ENCODE measurements at places on chromosomes 13 and 19.

DNA sequence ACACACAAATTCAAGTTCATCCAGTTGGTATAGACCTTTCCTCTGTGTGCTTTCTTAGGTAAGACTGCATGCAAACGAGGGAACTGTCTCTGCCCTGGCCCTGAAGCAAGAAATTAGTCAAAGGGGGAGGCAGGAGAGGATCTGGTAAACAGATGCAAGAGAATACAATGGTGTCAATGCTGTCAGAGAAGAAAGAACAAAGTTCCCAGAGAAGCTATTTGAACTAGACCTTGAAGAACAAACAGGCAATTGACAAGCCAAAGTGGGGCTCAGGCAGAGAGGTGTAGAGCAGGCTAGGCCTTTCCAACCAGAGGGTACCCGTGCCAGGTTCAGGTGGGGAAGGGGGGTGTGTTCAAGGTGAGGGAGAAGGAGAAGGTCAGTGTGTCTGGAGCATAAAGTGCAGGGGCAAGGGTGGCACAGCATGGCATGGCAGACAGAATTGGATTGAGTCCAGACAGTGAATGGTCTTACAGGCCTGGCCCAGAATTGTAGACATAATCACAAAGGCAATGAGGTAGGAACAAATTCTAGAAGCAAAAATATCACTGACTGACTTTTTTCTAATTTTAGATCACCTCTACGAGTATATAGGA, 95.0 kb upstream of the STARD13 start:
- no peak for DNase-seq

DNA sequence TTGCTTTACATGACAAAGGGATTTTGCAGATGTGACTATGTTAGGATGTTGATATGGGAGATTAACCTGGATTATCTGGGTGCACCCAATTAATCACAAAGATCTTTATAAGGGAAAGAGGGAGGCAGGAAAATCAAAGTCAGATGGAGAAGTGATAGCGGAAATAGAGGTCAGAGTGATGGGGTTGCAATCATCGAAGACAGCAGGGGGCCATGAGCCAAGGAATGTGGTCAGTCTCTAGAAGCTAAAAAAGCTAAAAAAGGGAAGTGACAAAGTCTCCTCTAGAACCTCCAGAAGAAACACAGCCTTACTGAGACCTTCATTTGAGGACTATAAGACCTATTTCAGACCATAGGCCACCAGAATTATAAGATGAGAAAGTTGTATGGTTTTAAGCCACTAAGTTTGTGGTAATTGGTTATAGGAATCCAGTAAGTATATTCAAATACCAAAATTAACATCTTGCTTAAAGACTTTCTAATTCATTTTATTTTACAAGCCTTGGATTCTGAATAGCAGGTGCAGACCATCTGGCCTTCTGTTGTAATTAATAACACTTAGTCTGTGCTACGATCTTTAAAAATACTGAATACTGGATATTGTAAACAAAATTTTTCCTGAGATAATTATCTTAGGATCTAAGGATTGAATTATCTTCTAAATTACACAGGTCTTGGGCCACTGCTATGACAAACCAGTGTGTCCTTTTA, 493.4 kb upstream of the PCDH20 start:
- no peak for DNase-seq

- DNase-seq = no peak
Observed at GRCh38 chr19:15181394-15181793, 19.4 kb downstream of the NOTCH3 start.

- DNase-seq = peak; percentile 52
Observed at GRCh38 chr19:1672038-1672768, 19.8 kb upstream of the TCF3 start.

DNA sequence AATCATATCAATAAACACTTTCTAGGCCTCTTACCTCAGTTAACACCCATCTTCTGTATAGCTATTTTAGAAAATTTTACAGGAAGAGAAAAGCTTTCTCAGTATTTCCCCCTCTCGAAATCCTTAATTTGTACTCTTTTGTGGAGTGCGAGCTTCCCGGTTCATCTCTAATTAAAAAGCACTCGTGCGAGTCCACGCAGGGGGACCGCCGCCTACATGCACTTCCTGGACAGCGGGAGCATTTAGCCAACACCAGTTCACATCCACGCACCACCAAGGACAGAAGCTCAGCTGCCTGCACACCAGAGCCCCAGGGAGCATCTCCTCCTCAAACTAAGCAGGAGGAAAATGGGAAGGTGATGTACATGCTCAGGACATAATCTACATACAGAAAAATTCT, 60.0 kb downstream of the RASA3 start:
- no peak for DNase-seq

- no peak for DNase-seq
Observed at GRCh38 chr13:97544031-97544765, 110.2 kb downstream of the RAP2A start.

GRCh38 chr13:109869312-109870237, 83.2 kb upstream of the IRS2 start:
- DNase-seq = no peak

DNA sequence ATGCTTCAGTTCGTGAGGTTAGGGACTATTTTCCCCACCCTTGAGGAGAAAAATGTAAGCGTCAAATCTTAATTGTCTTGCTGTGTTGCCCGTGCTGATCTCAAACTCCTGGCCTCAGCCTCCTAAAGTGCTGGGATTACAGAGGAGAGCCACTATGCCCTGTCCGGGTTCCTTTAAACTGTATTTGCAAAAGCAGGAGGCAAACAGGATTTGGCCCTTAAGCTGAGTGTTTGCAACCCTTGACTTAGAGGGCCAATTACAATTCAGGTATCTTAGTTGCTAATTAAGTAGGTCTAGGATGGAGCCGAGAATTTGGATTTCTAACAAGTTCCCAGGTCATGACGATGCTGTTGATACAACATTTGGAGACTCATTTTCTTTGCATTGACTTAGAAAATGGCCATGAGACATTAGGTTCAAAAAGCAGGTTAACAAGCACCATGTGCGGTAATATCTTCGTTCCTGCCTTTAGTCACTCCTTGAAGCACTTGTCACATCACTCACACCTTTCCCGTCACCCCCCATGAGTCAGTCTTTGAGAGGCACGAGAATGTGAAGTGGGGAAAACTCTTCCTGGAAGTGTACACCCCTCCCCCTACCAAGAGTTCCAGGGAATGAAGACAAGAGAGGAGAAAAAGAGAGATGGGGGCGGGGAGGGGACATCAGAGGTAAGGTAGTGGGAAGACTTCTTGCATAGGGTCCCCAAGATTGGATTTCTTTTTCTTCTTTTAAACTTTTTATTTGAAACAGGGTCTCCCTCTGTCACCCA, 2.6 kb downstream of the NAPSA start:
- no peak for DNase-seq

- no peak for DNase-seq
Observed at GRCh38 chr19:33168528-33168927, 25.6 kb upstream of the LRP3 start.

GRCh38 chr19:3544742-3545668, 6.0 kb downstream of the TEKTIP1 start:
- peak; percentile 69 for DNase-seq

DNA sequence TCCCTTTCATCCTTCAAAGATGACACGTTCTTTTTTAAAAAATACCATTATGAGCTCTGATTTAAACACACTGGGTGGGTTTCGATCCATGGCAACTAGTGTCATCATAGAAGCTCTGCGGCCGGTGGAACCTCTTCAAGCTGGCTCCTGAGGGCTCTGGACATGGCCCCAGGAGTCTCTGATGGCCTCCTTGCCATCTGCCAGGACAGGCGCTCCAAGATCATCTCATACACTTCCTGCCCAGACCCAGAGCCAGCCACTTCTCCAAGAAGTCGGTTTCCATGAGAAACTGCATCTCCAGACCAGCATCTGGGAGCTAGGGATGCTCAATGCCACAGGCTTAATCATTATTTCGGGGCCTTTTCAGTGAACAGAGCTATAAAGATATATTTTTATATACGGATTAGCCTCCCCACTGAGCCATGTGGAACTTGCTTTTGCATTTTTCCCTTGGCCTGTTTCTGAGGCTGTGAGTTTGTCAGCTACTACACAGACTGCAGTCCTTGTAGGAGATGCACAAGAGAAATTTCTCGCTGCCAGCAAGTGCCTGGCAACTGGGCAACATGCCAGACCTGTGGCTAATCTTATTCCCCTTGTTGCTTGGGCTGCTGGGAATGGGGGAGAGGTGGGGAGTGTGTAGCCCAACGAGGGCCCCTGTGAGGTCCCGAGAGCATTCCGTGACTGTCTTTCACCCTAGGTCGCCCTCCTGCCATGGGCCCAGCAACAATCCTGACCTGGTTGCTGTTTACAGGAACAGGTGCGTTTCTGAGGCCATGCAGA, 15.9 kb downstream of the SUGP1 start:
- DNase-seq = no peak

GRCh38 chr13:38204556-38204955, 145.1 kb upstream of the UFM1 start:
- DNase-seq = no peak

DNA sequence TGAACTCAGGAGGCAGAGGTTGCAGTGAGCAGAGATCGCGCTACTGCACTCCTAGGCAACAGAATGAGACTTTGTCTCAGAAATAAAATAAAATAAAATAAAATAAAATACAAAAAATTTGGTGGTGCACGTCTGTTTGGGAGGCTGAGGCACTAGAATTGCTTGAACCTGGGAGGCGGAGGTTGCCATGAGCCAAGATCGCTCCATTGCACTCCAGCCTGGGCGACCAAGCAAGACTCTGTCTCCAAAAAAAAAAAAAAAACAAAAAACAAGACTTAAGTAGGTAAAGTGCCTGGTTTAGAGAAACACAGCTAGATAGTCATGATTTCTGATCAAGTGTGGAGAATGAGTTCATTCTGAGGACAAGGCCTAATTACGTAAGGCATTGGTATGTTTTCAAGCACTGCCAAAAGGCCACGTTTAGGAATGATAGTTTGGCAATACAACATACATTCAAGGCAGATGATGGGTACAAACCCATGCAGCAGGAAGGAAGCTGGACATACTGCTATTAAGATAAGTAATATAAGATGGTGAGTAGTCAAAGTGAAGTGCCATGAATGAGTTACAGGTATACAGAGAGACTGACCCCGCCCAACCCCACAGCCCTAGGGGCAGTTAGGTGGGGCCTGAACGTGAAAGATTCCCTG, 4.8 kb upstream of the UCHL3 start:
- DNase-seq = no peak

GRCh38 chr13:79155883-79156282, 250.2 kb downstream of the RBM26 start:
- no peak for DNase-seq

- no peak for DNase-seq
Observed at GRCh38 chr19:44876930-44877535, 14.0 kb upstream of the TOMM40 start.

DNA sequence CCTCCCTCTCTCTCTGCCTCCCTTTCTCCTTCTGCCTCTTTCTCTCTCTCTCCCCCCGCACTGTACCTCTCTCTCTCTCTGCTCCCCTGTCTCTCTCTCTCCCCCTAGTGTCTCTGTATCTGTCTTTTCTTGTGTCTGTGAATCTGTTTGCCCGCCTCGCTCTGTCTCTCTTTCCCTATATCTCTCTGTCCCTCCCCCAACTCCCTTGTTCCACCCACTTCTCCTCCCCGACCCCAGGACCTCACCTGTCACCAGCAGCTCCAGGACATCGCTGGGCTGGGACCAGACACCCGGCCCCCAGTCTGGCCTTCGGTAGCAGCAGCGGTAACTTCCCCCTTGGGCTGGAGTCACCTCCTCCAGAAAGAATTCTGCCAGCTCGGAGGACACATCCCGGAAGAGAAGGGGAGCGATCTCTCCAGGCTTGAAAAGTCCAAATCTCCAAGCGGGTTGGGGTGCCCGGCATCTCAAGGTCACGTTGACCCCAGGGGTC, 3.9 kb downstream of the OSCAR start:
- no peak for DNase-seq

DNA sequence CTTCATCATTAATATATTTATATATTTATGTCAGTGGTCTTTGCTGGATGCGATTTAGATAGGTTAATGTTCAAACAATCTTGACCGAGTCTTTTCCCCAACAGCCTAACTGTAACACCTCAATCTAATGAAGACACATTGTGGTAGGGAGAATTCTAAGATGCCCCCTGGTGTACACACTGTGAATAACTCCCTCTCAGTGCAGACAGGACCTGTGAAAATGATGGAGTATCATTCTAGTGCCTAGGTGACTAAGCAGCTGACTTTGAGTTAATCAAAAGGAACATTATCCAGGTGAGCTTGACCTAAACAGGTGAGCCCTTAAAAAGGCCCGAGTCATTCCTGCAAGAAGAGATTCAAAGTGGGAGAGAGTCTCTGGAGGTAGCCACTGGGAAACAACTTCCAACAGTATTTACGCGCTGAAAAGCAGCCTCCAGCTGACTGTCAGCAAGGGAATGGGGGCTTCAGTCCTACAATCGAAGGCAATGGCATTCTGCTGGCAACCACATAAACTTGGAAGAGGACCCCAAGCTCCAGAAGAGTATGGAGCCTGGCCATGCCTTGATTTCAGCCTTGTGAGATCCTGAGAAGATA, 28.0 kb upstream of the KBTBD7 start:
- DNase-seq = peak; percentile 9

- DNase-seq = no peak
Observed at GRCh38 chr19:17902701-17903100, 30.1 kb upstream of the CCDC124 start.

DNA sequence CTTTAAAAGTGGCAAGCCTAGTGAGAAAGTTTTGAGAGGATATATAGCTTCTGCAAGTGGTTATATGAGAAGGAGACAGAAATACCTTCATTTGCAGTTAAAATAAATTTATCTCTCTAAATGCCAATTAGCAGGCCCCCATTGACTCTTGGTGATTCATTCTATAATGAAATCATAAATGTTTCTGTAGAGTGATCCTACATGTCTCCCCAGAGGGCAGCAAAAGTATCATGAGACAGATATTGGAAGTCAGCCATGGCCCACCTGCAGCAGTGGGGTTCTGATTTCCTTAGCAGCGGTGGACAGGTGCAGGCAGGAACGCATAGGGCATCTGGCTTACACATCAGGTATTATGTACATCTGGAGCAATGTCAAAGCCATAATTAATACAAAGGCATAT, 385.4 kb upstream of the SLC10A2 start:
- DNase-seq = no peak

- no peak for DNase-seq
Observed at GRCh38 chr13:40969169-40969901, 49.8 kb downstream of the ELF1 start.

- no peak for DNase-seq
Observed at GRCh38 chr13:110331362-110331761, 24.3 kb downstream of the COL4A2 start.

- DNase-seq = no peak
Observed at GRCh38 chr13:111859354-111860230, 207.4 kb upstream of the SOX1 start.

Measured in stimulated activated CD4-positive, alpha-beta T cell treated with anti-CD3 and anti-CD28 coated beads, Interleukin-1b, Interleukin-23, amount 100 ng/mL, for 24 hours (primary cell).